Activated CD8-positive, alpha-beta memory T cell treated with anti-CD3 and anti-CD28 coated beads, Interleukin-2, amount 10 ng/mL, durations not matched to agents 7 days and 5 days (primary cell): ENCODE measurements at places on chromosomes 6 and 20.

DNA sequence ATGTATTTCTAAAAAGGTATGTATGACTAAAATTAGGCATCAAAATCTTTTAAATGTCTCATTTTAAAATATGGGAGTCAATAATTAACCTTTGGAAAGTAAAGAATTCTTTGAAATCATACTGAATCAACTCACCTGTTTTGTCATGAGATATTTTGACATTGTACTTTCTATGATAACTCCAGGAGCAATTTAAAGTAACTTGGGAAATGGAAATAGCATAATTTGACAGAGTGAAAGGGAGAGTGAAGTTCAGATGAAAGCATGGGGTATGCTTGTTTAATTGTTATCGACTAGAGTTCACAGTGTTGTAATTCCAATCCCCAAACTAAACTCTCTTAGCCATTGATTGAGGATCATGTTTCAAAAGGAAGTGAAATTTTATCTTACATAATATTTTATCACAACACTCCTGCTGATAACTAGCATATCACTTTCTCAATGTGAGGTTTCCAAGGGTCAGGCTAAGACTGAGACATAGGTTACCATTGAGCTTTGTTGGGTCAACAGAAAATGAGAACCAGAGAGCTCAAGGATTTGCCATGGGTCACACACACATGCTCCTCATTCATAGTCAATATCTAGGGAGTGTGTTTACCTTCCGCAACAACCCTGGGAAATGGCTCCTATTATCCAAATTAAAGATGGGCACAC lies 2.3 kb downstream of the GSTA1 start:
- no peak for DNase-seq

DNA sequence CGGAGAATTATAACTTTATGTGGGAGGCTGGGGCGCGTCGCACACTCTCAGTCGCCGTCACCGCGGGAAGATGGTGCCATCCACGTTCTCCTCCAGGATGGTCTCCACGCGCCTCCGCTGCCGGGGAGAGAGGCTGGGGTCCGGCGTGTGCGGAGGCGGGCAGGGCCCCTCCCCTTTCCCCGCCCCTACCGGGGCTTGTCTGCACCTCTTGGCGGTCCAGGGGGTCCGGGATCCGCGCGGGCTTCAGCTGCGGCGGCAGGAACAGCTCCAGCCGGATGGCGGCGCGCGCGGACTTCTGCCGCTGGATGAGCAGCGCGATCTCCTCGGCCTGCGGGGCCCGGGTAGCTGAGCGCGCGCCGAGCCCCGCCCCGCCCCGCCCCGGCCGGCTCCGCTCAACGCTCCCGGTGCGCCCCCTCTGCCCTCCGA lies 807 bp downstream of the LKAAEAR1 start:
- DNase-seq = peak; percentile 78

DNA sequence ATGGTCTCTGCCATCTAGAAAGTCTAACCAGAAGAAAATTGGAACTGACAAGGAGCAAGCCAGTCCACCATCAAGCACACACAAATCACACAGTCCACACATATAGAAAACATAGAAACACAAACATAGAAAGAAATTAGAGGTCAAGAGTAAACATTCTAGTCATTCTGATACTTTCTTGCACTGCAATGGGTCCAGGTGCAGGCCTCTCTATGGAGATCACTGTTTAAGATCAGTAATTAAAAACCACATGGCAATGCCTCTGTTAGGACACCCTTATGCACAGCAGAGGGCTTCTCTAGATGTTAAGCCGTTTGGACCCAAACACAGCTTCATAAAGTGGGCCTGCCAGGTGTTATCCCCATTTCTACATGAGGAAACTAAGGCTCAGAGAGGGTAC lies 42.8 kb upstream of the SLC22A23 start:
- DNase-seq = no peak

DNA sequence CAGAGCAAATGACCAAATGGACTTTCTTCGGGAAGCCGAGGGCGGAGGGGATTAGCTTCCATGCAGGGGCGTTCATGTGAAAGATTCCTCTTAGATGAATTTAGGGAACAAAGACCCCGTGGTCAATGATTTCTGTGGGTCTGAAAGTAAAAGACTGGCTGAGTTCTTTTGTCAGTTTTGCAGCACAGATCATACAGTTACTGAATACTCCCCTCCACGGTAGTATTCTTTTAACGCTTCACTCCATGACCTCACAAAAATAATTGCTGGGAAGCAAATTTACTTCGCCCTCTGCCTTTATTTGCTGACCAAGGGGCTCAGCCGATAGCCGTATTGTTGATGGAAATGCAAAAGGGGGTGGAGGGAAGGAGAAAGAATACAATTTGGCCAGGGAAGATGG lies 86.0 kb upstream of the SALL4 start:
- DNase-seq = no peak

DNA sequence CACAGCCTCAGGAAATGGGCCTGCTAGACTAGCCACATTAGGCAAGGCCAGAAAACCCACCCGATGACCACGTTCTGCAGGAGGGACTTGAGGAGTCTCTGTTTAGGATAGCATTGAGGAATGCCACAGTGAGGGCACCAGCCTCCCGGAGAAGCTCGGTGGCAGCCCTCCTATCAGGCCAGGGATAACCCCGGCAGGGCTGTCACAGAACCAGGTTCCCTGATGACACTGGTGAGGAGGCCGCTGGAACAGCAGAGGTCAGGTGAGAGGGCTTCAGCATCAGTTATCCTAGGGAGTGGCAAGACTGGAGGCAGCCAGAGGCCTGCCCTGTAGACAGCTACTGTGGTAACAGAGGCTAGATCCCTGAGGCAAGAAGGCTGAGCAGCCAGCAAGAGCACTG lies 157.6 kb downstream of the MYLK4 start:
- no peak for DNase-seq

DNA sequence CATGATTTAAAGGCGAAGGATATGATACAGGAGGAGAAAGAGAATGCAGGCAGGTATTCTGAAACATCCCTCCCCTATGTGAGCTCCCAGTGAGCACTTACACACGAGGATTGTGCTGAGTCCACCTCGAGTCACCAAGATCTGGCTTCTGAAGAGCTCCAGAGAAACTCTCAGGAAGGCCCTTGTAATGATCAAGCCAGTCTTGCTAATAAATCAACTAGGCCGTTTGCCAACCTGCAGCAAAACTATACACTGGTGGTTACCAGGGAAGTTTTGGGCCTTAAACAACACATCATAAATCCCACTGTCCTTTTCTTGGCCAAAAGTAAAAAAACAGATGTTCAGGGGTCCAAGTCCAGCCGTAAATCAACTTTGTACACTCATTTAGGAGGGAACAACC lies 79.2 kb downstream of the STXBP5 start:
- DNase-seq = no peak

- no peak for DNase-seq
Observed at GRCh38 chr20:18504479-18505060, 3.2 kb upstream of the SEC23B start.

- DNase-seq = no peak
Observed at GRCh38 chr20:35307666-35308653, 15.7 kb upstream of the FAM83C start.

GRCh38 chr20:43009532-43009931 lies 180.2 kb downstream of the PTPRT start:
- no peak for DNase-seq

DNA sequence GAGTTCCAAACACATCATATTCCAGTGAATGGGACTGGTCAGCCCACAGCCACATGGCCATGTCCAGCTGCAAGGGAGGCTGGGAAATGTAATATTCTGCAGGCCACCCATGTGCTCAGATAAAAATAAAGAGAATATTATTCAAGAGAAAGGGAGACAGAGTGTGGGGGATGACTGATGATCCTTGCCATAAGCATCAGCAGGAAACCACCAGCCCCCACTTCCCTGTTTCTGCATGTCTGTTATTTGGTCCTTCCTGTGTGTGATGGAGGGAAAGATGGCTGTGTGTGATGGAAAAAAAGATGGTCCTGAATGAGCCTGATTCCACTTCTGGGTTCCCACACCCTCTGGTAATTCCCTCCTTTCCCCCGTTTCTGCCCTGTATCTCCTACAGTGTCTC lies 13.1 kb upstream of the RSPO4 start:
- no peak for DNase-seq

- DNase-seq = no peak
Observed at GRCh38 chr6:32254761-32255198, 30.9 kb upstream of the NOTCH4 start.

DNA sequence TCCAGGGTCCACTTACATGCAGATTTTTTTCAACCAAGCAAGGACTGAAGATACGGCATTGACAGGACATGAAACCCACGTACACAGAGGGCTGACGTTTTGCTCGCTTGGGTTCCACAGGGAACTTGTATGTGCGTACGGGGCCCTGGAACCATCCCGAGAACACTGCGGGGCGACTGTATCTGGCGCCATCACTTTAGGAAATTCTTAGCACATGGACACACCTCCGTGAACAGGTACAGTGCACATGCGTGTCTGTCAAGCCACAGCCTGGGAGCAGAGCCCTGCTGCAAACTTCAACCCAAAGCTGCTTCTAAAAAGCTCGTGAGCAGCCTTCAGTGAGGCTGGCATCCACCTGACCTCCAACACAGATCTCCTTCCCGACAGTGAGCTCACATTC lies 37.3 kb downstream of the TAF4 start:
- DNase-seq = no peak

GRCh38 chr6:15870333-15871043 lies 207.7 kb upstream of the DTNBP1 start:
- no peak for DNase-seq

- no peak for DNase-seq
Observed at GRCh38 chr20:6401893-6402557, 279.2 kb upstream of the FERMT1 start.

DNA sequence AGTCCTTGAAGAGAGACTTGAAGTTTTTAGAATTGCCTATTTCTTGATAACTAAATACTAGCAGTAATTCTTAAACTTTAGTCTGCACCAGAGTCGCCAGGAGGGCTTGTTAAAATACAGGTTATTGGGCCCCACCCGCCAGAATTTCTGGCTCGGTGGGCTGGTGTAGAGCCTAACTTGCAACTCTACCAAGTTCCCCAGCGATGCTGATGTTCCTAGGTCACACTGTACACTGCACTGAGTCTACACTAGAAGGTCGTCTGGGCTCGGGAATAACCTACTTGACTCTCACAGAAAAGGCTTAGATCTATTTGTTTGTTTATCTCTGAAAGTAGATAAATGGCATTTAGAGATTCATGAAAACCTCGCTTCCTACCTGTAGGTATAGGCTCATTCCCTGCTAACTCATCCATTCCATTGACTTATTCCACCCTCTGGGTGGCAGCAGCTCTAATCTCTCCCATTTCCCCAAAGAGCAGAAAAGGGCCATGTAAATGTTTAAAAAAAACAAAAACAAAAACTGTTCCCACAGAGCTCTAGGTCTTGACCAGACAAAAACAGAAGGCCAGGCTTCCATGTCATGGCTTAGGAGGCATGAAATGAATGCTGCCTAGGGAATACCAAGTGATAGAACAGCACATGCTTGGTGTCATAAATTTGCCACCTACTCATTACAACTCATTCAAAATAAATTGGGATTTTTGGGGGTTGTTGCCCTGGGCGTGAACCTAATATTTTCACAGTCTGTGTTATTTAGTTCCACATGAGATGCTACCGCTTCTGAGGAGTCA lies 292.1 kb downstream of the ADGB start:
- DNase-seq = no peak

DNA sequence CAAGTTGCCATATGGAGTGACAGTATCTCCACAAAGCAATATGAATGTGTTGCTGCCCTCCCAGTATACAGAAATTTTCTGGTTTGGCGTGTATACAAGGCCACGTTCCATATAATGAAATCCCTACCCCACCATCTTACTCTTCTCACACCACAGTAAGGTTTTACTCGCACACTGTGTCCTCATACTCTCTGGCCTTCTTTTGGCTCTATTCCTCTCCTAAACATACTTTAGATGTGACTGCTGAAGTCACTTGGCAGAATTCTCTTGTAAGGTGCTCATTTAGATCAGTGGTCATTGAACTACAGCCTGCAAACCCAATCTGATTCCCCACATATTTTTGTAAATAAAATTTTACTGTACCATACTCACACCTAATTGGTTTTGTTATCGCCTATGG lies 123.2 kb downstream of the RFPL4B start:
- DNase-seq = no peak

- DNase-seq = no peak
Observed at GRCh38 chr6:14638906-14639761, 521.6 kb downstream of the CD83 start.

DNA sequence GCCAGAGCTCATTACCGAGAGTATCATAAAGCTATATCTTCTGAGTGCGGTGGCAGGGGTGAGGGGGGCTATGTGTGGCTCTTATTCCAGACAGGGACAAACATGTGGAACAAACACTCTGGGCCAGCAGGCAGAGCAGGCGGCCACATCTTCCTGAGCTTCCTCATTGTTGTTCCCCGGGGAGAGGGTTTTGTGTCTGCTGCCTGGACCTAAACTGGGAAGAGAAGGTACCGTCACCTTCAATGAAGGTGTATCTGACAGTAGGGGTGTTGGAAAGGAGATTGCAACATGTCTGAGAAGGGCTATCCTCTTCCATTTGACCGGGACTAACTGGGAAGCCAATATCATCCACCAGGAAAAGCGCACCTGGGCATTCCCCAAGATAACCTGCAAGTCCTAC lies 1.6 kb upstream of the TFAP2D start:
- no peak for DNase-seq

GRCh38 chr20:34316196-34316814 lies 13.2 kb upstream of the AHCY start:
- no peak for DNase-seq

- DNase-seq = no peak
Observed at GRCh38 chr20:16224836-16225235, 348.4 kb downstream of the KIF16B start.

- DNase-seq = peak; percentile 58
Observed at GRCh38 chr6:87907521-87907920, 140.1 kb upstream of the SPACA1 start.

DNA sequence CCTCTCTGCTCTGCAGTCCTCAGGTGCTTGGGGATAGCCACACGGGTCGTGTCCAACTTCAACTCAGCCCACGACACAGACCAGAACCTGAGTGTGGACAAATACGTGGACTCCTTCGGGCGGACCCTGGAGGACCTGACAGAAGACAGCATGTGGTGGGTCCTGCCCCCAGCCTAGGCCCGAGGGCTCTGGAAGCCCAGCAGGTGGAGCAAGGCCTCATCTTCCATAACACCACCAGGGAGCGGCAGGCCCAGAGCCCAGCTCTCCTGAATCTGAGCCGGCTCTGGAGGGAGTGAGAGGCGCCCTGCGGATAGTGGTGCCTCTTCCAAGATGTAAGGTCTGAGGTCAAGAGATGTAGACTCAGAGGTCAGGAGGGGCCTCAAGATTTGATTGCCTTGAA lies 19.6 kb downstream of the TGM6 start:
- DNase-seq = peak; percentile 26

DNA sequence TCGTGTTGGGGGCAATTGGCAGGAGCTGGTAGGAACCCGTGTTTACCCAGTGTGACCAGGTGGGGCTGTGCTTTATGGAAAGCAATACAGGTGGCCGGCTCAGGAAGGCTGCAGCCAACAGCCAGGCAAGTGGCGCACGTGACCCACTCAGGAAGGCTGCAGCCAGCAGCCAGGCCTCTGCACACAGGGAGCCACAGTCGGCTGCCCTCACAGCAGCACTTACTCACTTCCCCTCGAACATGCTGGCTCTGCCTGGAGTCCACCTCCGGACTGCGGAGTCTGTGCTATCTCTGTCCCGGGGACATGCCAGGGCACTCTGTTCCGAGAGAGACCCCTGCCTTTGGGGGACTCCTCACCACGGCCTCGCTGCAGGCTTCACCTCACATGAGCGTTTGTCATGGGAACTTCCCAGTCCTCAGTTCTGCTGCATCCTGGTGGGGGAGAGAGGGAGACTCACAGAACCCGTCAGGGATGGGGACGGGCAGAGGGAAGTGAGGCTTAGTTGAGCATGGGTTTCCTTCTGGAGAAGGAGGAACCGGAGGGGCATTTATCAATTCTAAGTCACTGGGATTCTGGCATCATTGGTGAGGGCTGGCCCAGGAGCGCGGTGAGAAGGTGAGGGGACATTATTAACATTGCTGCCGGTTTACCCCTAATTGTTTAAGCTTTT lies 76.8 kb downstream of the TTLL2 start:
- no peak for DNase-seq
